NCI-H1417 (cell line): ENCODE measurements at places on chromosomes 1 and 21.

- no peak for DNase-seq
Measured at GRCh38 chr21:46489800-46490199, 31.1 kb downstream of the DIP2A start.

- DNase-seq = no peak
Measured at GRCh38 chr1:112105557-112105956, 116.1 kb upstream of the KCND3 start.

GRCh38 chr1:245707941-245708340, 553.2 kb downstream of the KIF26B start:
- no peak for DNase-seq

- no peak for DNase-seq
Measured at GRCh38 chr1:192061556-192061955, 96.7 kb upstream of the RGS18 start.

DNA sequence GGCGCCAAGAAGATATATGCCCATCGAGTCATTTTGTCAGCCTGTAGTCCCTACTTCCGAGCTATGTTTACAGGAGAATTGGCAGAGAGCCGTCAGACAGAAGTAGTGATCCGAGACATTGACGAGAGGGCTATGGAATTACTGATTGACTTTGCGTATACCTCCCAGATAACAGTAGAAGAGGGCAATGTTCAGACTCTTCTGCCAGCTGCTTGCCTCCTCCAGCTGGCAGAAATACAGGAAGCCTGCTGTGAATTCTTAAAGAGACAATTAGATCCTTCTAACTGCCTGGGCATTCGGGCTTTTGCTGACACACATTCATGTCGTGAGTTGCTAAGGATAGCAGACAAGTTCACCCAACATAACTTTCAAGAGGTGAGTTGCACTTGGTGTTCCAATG, 19.1 kb downstream of the KLHL20 start:
- DNase-seq = no peak

- DNase-seq = no peak
Measured at GRCh38 chr21:22743085-22743484, 1744.9 kb downstream of the NCAM2 start.

GRCh38 chr1:211735208-211736170, 60.1 kb upstream of the NEK2 start:
- no peak for DNase-seq

- DNase-seq = no peak
Measured at GRCh38 chr1:4614371-4615137, 39.9 kb upstream of the AJAP1 start.

DNA sequence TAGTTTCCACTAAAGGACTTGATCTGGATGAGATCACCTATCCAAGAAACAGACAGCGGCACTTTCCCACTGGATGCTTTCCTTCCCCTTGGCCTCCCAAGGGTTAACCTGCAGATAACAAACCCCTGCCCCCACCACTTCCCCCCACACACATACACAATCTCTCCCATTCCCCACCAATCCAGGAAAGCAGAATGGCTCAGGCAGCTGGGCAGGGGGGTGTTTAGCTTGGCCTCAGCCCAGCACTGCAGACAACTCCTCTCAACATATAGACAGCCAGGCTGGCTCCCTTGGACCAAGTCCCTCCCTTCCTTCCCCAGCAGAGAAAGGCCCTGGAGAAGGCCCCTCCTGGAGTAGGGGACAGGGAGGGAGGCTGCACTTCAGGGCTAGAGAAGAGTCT, 24.6 kb downstream of the PLEKHA6 start:
- DNase-seq = no peak

DNA sequence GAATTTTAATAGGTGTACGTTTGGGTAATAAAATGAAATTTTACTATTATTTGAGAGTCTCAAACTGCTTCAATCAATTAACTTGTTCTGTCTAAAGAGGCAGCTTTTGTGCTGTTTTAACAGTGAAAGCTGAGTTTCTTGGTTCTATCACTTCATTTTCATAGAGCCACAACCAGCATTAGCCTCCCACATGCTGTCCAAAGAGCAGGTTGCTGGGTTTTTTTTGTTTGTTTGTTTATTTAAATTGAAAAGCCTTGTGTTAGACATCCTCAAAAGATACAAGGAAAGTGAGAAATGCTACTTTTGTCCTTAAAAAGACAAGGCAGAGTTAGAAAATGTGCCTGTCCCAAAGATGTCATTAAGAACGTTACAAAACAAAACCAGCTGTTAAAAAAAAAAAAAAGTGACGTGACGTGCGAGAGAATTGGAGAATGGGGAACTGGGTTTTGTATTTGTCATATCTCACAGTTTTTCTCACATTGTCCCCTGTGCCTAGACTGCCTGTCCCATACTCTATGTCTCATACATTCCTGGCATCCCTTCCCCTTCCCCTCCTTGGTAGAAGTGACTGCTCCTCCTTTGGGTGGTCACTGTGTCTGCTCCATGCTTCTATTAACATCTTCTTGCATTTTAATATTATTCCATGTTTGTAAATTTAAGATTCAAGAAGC, 63.1 kb upstream of the CD34 start:
- DNase-seq = no peak
